Nephron progenitor cell (in vitro differentiated cells): ENCODE measurements at places on chromosomes 2 and 18.

GRCh38 chr2:188557081-188557480 lies 265.4 kb downstream of the GULP1 start:
- no peak for DNase-seq

GRCh38 chr2:200077838-200078237 lies 122.5 kb downstream of the MAIP1 start:
- DNase-seq: no peak

DNA sequence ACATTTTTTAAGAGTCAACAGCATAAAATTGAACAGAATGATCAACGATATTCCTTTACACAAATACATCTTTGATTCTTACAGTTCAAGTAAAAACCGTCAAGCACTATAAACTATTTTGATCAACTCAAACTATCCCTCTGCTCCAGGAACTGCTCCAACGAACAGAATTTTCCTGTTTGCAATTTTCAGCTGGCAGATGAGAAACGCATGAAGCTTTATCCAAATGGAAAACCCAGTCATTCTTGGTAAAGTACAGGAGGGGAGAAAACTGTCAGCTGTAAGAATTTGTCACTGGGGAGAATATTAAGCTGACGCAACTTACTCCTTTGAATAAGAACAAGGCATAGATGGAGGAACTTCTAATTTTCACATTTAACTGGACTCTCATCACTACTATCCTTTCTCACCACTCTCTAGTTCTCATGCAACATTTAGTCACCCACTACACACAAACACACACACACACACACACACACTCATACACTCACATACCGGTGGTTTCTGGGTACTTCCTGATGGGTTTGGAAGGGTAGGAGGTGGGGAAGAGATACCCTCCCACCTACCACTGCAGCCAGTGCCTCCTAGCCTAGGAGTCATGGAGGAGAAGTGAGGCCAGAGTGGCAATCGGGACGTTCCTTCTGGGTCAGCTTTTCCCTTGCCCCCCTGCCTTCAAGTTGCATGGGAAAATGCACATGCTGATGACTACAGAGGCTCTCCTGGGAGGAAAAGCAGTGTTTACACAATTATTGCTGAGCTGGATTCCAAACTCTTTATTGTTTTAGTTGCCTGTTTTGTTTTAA lies 54.0 kb upstream of the SPATS2L start:
- no peak for DNase-seq

GRCh38 chr2:194494401-194494800 lies 1162.6 kb upstream of the SLC39A10 start:
- DNase-seq: no peak

GRCh38 chr2:205895981-205896655 lies 189.9 kb downstream of the INO80D start:
- no peak for DNase-seq

DNA sequence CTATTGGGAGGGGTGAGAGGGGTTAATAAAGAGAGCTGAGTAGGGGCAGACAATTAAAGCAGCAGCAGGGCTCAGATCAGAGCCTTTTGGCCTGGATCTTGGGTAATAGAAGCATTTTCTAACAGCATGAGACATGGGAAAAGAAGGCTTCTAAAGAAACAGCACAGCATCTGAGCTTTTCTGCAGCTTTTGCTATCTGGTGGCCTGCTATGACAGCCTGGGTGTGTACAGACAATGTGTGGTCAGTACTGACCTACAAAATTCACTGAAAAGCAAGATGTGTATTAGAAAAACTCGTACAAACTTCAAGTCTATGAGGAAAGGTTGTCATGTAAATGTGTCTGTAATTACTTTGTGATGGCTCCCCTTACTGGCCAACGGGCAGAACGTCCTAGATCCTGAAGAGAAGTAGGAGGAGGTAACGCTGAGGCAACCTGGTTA lies 95.6 kb downstream of the GALNT3 start:
- peak; percentile 26 for DNase-seq
